NCI-H1930 (cell line): ENCODE measurements at places on chromosomes 16 and 17.

- no peak for DNase-seq
Measured at GRCh38 chr16:82782715-82783251, 156.0 kb downstream of the CDH13 start.

DNA sequence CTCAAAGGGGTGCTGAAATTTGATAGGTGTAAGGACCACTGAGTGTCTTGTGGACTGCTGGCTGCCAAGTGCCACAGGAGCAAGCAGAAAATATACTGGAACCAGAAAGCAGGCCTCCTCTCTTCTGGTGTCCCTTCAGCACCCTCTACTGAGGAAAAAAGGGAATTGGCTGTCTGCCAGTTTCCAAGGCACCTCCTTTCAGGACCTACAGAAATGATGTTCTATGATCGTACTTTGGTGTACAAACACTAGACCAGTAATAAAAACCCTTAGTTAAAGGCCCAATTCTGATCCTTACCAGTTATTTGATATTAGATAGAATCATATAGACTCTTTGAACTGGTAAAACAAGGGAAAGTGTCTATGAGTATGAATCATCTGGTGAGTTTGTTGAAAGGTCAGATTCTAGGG lies 35.8 kb upstream of the BCAS3 start:
- peak; percentile 59 for DNase-seq

GRCh38 chr17:6045621-6046357 lies 24.4 kb upstream of the WSCD1 start:
- DNase-seq: no peak

DNA sequence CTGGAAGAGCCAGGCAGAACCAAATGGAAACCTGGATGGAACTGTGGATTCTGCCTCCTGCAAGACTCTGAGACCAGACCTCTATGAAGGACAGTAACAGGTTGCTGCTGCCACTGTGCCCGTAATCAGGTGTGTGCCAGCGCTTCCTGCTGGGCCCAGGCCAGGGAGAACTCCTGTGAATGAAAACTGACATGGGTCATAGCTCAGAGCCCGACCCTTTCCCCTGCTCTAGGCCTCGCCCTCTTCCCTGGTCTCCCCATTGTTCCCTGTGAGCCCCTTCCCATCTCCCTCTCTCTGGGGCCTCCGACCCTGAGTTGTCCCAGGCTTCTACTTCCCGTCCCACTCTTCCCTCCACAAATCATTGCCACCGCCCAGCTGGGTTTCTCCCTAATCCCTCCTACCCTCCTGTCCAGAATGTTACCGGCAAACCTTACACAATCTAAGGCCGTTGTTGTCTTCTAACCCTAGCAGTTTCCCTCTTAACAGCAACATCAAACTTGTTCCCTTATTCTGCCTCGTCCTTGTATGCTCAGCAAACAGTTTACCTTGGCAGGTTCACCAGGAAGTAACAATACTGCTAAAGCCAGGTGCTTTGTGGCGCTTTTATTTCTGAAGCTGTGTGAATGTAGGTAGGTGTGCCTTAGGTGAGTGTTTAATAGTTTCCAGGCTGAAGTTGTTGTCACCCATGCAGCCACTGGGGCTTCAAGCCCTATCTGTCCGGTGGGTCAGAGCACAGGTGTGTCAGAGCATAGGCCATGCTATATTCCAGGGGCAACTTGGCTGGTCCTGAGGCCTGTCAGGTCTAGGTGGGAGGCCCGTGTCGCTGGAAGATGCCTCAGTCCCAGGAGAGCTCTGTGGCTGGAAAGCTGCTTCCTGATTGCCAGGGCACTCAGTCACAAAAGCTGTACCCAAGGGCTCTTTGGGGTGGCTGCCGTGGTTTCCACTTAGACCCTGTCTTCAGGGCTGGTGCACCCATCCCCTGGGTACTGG lies 32.0 kb downstream of the SMPD3 start:
- no peak for DNase-seq

- no peak for DNase-seq
Measured at GRCh38 chr17:77744066-77744988, 214.2 kb upstream of the TNRC6C start.

GRCh38 chr16:1367486-1368174 lies 15.9 kb downstream of the GNPTG start:
- DNase-seq: no peak

GRCh38 chr16:64910356-64910755 lies 211.5 kb downstream of the CDH11 start:
- no peak for DNase-seq

DNA sequence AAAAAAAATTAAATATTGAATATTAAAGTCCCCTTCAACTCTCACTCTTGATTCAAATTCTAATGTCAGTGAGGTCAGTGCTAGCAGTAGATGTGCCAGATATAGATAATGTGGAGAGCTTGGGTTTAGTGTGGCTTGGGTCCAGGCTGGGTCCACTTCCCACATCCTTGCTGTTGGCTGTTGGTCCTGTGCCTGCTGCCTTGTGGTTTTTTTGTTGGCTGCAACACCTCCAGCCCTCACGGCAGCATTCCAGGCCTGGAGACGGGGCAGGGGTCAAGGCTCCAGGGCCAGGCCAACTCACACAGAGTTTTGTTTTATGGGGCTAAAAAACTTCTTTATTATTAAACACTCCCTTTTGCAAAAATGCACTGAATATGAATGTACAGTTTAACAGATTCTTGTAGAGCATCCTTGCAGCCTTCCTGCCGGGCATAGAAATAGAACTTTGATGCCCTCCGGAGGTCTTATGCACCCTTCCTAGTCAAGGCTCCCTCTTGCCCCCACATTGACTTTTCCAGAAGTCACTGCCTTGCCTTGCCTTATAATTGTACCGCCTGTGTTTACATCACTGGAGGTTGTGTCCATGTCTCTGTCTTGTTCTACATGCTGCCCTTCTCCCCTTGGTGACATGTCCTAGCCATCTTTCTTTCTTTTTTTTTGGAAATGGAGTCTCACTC lies 25.5 kb upstream of the MYO15B start:
- DNase-seq: no peak

- no peak for DNase-seq
Measured at GRCh38 chr17:81676906-81677305, 6.7 kb downstream of the ARL16 start.

DNA sequence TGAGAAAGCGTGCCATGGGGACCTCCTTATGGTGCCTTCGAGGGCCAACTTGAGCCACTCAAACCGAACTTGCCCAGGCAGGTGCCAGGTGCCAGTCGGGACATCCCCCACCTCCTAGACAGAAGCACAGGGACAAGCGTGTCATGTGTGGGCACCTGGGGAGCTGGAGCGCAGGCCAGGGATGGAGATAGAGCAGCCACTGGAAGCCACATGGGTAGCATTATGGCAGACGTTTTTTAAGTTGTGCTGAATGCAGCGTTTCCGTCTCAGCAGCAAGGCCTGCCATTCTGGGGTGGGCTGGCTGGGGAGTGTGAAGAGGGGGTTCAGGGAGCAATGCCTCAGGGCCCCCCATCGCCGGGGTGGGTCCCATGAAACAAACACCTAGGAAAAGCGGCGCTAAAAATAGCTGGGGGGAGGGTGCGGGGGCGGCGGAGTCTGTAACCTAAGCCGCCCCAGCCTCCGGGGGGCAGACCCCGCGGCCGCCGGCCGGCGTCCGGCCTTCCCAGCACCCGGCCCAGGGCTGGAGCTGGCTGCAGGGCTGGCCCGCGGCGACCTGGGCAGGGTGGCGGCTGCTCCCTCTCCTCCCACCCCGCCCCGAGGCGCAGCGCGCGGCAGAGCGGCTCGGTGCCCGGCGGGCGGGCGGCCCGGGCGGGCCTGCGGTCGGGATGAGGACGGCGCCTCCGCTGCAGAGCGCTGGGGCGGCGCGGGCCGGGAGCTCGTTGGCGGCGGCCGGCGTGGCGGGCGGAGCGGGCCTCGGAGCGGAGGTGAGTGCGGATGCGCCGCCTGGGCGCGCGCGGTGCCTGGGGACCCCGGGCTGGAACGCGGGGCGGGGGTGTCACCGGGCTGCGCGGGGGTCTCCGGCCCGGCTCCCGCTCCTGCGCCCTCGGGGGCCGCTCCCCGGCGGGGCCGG lies at the start of gene ZNF469:
Gene ZNF469 (plus strand): TSS at position 469 of the 910 bp plus-strand sequence. CDS start 44,512 bp downstream, outside the sequence.
- no peak for DNase-seq

GRCh38 chr17:72382971-72383722 lies 262.3 kb downstream of the SOX9 start:
- DNase-seq: no peak

DNA sequence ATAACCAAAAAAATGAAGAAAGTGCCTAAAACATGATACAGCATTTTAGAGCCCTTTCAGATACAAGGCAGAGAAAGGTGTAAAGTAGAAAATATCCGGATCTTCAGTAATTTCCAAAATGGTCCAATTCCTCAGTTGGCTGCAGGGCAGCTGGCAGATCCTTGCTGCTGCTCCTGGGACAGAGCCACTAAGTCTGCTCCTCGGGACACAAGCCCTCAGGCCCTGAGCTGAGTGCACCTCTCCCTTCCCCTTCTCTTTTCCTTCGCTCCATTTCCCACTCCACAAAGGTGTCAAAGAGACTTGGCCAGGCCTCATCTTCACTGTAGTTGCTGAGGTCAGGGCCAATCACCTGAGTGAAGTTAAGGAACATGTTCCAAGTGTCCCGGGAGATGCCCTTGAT lies 40.5 kb downstream of the DCUN1D3 start:
- no peak for DNase-seq

GRCh38 chr17:1813088-1813487 lies 16.6 kb downstream of the SMYD4 start:
- no peak for DNase-seq

GRCh38 chr17:15931394-15931793 lies 13.5 kb upstream of the ADORA2B start:
- no peak for DNase-seq

DNA sequence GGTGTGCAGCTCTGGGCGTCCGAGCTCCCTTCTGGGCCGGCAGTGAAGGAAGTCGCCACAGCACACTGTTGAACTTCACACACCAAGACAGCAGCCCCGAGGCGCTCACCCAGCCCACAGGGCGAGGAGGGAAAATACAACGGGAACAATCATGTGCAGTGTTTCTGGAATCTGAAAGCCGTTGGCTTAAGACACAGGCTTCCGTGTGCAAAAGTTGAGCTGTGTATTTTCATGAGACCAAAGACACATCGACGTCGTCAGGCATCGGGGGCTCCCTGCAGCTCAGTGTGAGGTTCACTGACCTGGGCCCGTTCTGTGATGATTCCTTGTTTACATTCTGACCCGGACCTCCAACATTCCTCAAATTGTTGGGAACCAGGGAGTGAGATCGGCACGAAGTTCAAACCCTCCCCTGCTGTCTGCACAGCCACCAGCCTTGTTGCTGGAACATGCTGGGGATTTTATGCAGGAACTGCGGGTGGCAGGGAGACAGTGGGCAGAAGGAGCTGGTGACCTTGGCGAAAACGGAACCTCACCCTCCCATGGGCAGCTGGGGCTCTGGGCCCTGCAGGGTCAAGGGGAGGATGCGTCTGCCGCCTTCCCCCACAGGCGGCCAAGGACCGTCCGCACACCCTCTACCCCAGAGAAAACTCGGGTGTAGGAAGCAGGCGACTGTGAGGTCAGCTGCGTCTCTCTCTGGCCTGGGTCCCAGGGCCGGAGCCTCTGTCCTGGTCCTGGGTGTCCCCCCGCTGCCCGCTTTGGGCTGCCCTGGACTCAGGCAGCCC lies 72.2 kb downstream of the METRNL start:
- DNase-seq: no peak

DNA sequence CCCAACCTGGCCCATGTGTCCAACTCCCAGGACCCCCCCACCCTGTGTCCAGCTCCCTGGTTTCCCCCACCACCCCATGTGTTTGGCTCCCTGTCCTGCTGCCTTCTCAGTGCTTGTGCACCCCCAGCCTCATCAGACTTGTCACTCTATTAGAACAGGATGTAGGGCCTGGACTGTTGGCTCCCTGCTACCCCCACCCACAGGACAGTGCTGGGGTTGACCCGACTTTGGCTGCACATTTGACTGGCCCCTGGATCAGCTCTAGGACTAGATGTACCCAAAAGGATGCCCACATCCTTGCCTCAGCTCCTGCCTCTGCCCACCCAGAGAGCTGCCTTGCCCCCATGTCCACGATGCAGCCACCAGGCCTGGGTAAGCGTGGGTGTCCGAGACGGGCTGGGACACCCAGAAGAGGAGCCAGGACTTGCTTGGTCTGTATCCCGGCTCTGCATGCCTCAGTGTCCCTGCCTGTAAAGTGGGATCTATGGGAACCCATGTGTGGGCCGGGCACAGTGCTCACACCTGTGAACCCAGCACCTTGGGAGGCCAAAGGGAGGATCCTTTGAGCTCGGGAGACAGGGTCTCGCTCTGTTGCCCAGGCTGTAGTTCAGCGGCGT lies 1.5 kb upstream of the CCDC57 start:
- DNase-seq: no peak
